ENCODE measurements at places on chromosomes 13 and 19. TPM values are rescaled to one million over a fixed set of nuclear protein-coding genes. Genes with fewer than 3 reads are reported as not detected.

Gene KLK5
- total RNA-seq, result not detected

Gene RNF17
- not detected for total RNA-seq

Gene POU4F1
- total RNA-seq, result not detected

Gene KEAP1
- total RNA-seq, result 97.9 TPM

Gene GAS6
- total RNA-seq, result 10.8 TPM

Gene SPC24
- 69.1 TPM for total RNA-seq

Gene C13orf42
- total RNA-seq, result not detected

Gene CEACAM16
- not detected for total RNA-seq

Gene ZNF878
- total RNA-seq, result 0.26 TPM

Gene GAPDHS
- not detected for total RNA-seq

Gene SLAIN1
- 2.7 TPM for total RNA-seq

Gene ZNF575
- total RNA-seq, result 0.26 TPM

Gene GIPC3
- under 0.01 TPM for total RNA-seq

Gene RFXANK
- 40.3 TPM for total RNA-seq

Gene ZNF628
- total RNA-seq, result 0.66 TPM

Gene SYT5
- total RNA-seq, result 0.26 TPM

Gene ALDH16A1
- 40.8 TPM for total RNA-seq

Gene AP3D1
- 102 TPM for total RNA-seq

Gene ZNF682
- total RNA-seq, result 2.1 TPM

Gene ZNF439
- total RNA-seq, result 6.7 TPM

Gene SMIM44
- total RNA-seq, result not detected

Data from aortic smooth muscle cell (primary cell).